ENCODE measurements at places on chromosomes 7 and 10. TPM values are rescaled to one million over a fixed set of nuclear protein-coding genes. Genes with fewer than 3 reads are reported as not detected.

- DNase-seq, result no peak
Measured at GRCh38 chr7:50774319-50774718, 8.4 kb downstream of the GRB10 start.

GRCh38 chr7:100167912-100168323 lies 499 bp downstream of the GAL3ST4 start:
- DNase-seq, result no peak

DNA sequence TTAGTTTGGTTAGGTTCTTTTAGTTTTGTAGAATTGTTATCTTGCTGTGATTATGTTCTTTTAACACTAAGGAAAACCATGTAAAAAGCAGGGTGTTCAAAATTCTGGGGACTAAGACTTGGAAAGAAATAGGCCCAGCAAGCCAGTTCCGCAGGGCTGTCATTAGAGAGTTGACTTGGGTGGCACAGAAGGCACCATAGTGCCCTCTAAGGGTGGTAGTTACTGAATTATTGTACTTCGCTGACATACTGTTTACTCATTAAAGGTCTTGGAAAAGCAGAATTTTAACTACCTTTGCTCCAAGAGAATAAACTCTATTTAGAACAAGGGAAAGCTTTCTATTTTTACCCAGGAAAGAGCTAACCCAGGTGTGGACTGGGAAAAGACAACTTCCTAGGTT lies 86.5 kb downstream of the OTUD1 start:
- no peak for DNase-seq

GRCh38 chr7:159023206-159023605 lies 121.5 kb downstream of the VIPR2 start:
- DNase-seq, result no peak

- peak; percentile 74 for DNase-seq
Measured at GRCh38 chr7:47428052-47428767, 153.7 kb downstream of the TNS3 start.

ENTPD7 gene
- polyA plus RNA-seq, result 10.1 TPM

USP6NL gene
- 13.5 TPM for polyA plus RNA-seq

NODAL gene
- polyA plus RNA-seq, result not detected
